Stimulated activated CD4-positive, alpha-beta T cell treated with anti-CD3 and anti-CD28 coated beads, Interleukin-12 subunit alpha, Interleukin-12 subunit beta, amount 100 ng/mL, for 4 hours (primary cell): ENCODE measurements at places on chromosomes 2 and 18.

- no peak for DNase-seq
These were observed 150.4 kb downstream of the MTX2 start for GRCh38 chr2:176419591-176420071.

DNA sequence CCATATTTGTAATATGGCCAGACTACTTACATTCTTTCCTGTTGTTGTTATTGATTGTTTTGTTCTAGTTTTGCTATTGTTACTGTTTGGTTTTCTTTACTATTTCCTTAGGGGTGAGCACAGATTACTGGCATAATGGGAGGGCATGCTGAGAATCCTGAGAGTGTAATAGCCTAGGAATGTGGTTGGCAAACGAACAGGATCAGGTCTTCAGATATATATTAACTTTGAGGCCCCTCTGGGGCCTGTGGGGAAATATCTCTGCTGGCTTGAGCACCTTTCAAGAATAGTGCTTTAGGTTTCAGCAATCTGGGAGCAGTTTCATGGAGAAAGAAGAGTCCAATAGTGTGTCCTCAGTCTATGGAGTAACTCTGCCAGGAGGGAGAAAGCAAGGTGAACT lies 144.4 kb downstream of the THSD7B start:
- no peak for DNase-seq

- no peak for DNase-seq
These were observed 63.5 kb upstream of the RAB27B start for GRCh38 chr18:54764786-54765185.

GRCh38 chr2:241767464-241768250 lies 9.0 kb upstream of the GAL3ST2 start:
- DNase-seq = no peak

DNA sequence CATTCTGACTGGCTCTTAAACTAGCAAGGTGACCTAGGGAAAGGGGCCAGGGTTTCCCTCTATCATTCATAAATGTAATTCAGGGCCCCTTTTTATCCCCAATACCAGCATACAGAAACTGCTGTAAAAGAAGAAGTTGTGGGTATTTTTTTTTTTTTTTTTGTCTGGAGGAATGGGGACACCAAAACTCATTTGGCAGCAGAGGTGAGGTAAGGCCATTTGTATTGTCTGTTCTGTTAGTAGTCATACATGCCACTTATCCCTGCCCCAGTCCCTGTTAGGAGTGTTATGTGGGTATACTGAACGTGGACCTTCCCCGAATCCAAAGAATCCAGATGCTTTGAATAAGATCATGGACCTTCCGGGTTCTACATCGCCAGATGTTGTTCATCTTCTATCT lies 1.7 kb downstream of the SEPTIN2 start:
- DNase-seq = no peak

GRCh38 chr18:3212657-3213056 lies 7.1 kb downstream of the MYOM1 start:
- no peak for DNase-seq

DNA sequence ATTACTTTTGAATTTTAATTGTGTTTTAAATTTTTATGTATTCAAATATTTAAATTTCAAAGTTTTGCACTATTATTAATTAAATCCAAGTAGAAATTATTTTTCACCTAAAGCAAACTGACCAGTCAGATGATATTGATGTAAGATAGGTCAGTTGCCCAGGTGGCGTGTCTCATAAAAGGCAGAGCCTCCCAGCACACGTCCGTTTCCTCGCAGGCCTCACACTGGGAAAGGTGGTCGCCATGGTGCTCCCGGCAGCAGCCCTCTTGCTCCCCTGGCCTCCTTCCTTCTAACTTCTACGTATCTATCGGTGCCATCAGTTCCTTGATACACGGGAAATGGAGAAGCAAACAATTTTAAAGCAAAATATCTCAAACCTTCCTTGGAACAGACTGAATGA lies 516.8 kb downstream of the GALR1 start:
- DNase-seq = no peak

DNA sequence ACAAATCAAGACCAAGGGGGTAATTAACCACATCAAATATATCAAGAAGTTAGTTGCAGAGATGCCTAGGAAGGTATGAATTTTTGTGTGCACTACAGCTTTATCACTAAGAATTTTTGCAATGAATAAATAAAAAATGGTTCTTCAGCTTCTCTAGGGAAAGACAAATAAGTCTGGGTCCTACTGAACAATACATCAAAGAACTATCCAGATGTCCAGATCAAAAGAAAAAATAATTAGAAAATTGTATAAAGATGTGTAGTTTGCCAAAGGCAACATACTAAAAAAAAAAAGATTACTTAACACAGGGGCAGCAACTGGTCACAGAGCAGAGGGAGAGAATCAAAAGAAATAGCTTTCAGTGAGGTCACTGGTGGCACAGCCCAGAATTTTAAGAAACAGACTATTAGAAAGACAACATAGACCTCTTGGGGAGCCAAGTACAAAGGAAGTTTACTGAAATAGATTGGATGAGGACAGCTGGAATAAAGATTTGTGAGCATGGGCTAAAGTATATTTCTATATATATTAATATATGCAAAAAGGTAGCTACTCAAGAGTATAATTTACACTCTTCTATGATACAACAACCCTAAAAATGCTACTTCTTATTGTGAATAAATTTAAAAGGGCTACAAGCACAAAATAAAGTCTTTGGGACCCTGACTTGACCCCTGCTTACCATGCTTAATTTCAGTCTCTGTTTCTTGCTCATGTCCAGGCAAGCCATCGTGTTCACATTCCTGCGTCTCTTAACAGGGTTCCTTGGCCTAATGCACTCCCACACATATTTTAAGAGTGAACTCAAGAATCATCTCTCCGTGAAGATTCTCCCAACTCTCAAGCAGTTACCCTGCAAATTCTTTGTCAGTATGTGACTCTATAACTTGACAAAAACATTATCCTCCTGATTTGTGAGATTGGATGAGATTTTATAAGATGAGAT lies 99.0 kb upstream of the GRB14 start:
- DNase-seq = no peak

DNA sequence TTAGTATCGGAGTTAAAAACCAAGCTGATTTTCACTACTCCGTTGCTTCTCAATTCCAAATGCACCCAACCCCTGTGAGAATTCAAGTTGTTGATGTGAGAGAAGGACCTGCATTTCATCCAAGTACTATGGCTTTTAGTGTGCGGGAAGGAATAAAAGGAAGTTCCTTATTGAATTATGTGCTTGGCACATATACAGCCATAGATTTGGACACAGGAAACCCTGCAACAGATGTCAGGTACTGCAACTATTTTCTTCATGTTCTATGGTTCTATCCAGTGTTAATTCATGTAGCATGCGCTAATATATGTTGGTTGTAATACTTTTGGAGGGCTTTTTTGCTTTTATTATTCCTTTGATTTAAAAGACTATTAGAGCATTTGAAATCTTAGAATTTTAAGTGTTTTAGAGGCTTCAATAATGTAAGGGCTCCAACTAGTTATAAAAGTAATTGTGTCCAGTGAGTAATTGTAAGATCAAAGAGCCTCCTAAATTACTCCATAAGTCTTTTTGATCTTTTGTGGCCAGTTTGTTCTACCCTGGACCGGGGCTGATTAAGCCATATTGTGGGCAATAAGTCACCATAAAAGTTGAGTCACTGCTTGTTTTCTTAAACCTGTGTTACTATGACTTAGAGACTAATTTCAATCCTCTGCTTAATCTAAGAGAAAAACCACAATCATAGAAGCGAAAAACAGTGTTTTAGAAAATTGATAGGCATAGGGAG lies 22.9 kb downstream of the DSG4 start:
- DNase-seq = no peak

GRCh38 chr2:112065966-112066365 lies 10.9 kb downstream of the TMEM87B start:
- no peak for DNase-seq

DNA sequence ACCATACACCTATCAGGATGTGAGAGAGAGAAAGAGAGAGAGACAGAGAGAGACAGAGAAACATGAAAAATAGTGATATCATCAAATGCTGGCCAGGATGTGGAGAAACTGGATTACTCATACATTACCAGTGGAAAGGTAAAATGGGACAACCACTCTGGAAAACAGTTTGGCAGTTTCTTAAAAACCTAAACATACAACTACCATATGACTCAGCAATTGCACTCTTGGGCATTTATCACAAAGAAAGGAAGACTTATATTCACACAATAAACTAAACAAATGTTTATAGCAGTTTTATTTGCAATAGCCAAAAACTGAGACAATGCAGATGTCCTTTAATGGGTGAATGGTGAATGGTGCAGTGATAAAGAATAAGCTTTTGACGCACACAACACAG lies 29.1 kb downstream of the SLC4A3 start:
- no peak for DNase-seq

DNA sequence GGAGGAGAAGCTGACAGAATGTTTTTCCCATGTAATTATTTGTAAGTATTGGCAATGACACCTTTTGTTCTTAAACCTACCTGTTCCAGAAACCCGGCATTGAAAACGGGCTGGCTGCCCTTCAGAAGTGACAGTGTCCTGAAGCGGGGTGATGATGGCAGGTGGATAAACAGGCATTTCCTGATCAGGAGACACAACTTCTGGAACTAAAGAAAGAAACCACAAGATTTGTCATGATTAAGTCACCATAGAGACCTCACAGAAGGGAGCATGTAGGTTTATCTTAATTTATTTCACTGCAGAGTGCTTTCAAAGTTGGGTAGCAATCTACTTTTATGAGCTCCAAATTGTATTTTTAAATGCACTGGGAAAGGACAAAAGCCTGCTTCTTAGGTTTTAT lies 43.1 kb downstream of the TTN start:
- DNase-seq = no peak

DNA sequence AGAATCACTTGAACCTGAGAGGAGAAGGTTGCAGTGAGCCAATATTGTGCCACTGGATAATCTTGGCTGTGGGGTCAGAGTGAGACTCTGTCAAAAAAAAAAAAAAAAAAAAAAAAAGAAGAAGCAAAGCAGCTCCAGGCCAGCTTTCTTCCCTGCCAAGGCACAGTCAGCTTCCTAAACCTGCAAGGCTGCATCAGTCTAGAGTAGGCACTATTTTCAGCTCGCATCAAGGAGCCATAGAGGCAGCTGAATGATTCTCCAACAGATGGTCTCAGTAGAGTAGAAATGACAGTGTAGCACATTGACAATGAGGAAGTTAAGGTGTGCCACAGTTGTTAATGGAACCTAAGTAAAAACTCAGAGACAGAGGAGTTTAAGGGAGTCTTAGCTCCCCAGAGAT lies 35.6 kb downstream of the BMP10 start:
- DNase-seq = no peak

GRCh38 chr2:233807215-233807865 lies 29.2 kb downstream of the MROH2A start:
- DNase-seq = no peak

DNA sequence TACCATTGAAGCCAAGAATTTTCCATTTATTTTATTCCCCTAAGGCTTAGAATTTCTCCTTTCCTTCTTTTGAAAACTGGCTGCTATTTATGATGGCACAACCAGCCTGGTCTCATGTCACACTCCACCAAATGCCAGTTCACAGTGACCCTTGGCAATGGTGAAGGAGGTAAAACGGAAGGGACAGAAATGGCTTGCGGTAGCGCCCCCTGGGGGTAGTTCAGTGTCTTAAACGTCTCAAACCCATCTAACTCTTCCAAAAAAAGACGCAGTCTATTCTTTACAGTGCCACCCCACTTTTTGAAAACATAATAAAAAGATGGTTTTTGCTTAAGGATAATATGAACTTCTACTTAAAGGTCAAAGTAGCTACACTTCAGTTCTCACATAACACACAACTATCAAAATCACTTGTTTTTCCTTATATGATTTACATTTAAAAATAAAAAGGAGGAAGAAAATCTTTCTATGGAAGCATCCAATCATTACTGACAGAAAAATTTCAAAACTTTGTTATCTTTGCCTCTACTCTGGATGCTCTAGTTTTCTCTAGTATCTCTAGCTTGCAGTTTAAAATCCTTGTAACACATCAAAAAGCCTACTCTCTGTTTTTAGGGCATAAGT lies 28.0 kb downstream of the PNO1 start:
- DNase-seq = peak; percentile 56

- no peak for DNase-seq
These were observed 9.5 kb upstream of the EVA1A start for GRCh38 chr2:75570024-75570947.

DNA sequence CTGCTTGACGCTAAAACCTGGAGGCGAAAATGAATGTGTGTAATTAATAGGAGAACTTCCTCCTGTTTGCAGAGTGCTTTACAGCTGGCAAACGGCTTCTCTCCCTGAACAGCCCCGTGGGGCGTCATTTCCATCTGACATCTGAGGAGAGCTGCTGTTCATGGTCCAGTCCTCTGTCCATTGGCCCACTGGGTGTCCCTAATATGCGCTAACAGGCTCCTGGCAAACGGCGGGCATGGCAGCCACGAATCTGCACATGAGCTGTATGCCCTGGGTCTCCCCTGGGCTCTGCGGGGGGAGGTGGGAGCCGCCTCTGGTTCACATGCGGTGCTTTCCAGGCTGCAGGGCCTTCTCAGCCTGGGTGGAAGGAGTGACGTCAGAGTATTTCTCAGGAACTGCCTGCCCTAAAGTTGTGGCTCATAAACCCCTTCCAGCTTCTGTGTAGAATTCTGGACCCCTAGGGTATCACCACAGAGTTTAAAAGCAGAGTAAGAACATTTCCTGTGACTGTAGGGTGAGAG lies 73.2 kb downstream of the LRRFIP1 start:
- DNase-seq = peak; percentile 70

DNA sequence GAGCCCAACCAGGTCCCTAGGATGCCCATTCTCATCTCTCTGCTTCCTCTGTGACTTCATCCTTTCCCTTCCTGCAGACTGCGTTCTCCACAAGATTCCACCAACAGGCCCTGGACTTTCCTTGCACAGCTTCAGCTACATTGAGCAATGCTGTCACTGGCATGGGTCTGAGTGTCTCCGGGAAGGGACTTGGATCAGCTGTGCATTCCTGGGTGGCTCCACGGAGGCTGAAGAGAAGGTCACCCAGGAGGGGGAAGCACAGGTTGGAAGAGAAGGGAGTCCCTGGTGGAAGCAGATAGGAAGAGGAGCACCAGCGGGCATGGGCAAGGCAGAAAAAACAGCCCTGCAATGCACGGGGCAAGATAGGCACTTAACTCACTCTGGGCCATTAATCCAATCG lies 140.5 kb downstream of the UXS1 start:
- no peak for DNase-seq

GRCh38 chr2:21254170-21254965 lies 130.6 kb downstream of the TDRD15 start:
- DNase-seq = no peak
